Left renal pelvis (tissue), 4 donors: ENCODE measurements at places on chromosomes 6 and 20. TPM values are rescaled to one million over a fixed set of nuclear protein-coding genes. Genes with fewer than 3 reads are reported as not detected.
A peak's percentile ranks its signal among the peaks of the same experiment; 100 is the strongest.

DNA sequence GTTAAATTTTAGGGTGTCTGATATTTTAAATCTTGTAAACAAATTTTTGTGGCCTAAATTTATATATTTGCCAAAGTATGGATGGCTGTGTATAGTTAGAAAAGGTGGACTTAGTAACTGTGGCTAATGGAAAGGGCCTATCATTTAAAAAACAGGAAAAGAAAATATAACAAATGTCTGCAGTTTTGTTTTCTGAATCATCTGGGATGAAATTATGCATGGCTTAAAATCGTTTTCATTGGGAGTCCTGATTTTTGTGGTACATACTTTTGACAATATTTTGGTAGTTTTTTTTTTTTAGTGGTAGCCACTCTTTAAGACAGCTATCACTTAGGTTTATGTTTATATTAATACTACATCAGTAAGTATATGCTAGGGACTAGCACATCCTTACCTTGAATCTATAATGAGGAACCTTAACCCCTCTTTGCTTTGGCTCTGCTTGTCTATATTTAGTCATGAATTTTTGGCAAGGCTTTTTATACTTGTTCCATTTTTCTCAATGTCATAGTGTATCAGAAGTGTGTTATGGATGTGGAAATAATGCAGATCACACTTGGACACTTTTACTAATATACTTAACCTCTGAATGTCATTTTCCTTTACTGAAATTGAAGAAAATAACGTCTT, 5.6 kb downstream of the ARID1B start:
- no peak for DNase-seq

GRCh38 chr20:46128310-46129151, 10.4 kb downstream of the CD40 start:
- DNase-seq: no peak

GRCh38 chr6:36130667-36131510, 576 bp downstream of the MAPK13 start:
- DNase-seq: peak; percentile 20

STMN3 gene
- polyA plus RNA-seq: 27.5 TPM

AIG1 gene
- 107 TPM for polyA plus RNA-seq
